ENCODE measurements at places on chromosomes 4 and X. TPM values are rescaled to one million over a fixed set of nuclear protein-coding genes. Genes with fewer than 3 reads are reported as not detected.

- no peak for DNase-seq
Observed at GRCh38 chr4:76690011-76690905, 207.7 kb downstream of the SOWAHB start.

The SPATA18 gene
- 0.48 TPM for total RNA-seq

GRCh38 chrX:39974270-39974669 is 123.5 kb downstream of the BCOR start:
- DNase-seq: no peak

GRCh38 chr4:109649872-109650271 is 53.4 kb downstream of the CASP6 start:
- no peak for DNase-seq

The SSX3 gene
- total RNA-seq: not detected

GRCh38 chr4:10321931-10322330 is 135.3 kb downstream of the ZNF518B start:
- no peak for DNase-seq

GRCh38 chr4:141127884-141128283 is 5.4 kb downstream of the RNF150 start:
- no peak for DNase-seq

The OTUD6A gene
- not detected for total RNA-seq

- no peak for DNase-seq
Observed at GRCh38 chrX:53241558-53241957, 16.6 kb upstream of the KDM5C start.

DNA sequence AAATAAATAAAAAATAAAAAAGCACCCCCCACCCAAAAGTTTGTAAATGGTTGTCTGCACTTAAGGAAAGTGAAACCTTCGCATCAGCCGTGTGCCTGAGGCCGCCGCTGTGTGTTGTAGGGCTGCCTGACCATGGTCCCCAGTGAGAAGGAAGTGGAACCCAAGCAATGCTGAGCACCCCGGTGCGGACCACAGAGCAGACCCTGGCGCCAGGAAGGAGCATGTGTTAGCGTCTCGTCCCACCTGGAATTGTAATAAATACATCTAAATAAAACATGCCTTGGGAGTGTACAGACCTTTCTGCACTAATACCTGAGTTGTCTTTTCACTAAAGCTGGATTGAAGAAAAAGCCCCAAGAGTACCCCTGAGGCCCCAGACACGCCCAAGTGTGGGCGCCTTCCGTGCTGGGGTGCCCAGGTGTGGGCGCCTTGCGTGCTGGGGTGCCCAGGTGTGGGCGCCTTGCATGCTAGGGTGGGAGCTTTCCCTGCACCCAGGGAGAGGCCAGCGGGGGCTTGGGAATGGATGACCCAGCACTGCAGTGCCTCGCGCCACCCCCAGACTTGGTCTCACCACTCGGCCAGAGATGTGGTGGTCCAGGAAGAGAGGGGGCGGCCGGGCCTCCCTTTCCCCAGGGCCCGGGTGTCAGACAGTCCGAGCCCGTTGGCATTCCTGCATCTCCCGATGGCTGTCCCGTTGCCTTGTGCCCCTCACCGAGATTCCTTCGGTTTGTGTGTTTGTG is 33.7 kb downstream of the HTT-AS start:
- no peak for DNase-seq

GRCh38 chrX:31497086-31497485 is 425.2 kb upstream of the FTHL17 start:
- DNase-seq: no peak

DNA sequence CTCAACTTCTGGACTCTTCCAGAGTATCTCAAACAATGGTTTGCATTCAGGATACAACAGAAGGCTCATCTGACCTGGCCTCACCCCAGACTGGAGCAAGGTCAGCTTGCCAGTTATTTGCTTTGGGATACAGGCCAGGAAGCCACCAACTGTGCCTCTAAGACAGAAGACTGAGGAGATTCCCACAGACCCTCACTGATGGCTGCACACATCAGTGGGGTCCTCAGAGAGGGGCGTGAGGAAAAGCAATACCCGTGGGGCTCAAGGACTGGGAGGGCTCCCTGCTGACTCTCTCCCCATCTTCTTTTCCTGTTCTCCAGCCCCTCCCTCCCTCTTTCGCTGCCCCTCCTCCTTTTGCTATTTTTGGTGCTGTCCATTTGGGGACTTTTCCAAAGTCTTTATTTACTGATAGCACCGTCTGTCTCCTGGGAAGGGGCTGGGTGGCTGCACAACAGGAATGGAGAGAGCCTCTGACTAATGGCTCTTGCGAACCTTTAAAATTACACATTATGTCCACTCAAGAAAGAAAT is 23.2 kb downstream of the RELL1 start:
- DNase-seq: no peak

DNA sequence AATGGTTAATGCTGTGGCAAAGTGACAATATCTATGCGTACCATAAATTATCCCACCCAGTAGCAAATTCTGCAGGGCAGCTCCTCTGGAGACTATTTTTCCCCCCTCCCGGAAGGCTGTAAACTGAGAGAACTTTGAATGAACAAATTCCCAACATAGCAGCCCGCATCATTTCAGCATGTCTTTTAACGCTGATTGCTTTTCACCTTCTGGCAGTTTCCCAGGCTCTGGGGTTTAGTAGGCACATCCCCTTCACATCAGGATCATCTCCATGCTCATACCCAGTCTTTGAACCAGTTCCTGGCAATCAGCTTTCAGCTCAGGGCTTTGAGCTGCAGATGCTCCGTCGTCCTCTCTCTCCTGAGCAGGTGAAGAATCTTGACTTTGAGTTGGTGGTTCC is 26.6 kb upstream of the WDR1 start:
- no peak for DNase-seq

DNA sequence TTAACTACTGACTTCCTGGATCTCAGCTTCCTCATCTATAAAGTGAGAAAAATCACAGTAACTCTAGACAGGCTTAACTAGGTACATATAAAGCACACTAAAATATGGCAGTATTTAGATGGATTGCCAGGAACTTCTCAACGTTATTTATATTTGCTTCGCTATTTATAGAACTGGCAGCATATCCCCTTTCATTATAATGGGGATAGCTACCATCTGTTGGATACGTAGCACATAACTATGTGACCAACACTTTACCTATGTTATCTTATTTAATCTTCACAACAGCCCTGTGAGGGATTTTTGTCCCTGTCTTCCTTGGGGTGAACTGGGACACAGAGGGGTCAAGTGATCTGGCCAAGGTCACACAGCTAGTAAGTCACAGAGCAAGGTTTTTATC is 64.6 kb downstream of the ENPEP start:
- DNase-seq: no peak

The SPANXN3 gene
- not detected for total RNA-seq

The ATP8A1 gene
- 18.7 TPM for total RNA-seq

DNA sequence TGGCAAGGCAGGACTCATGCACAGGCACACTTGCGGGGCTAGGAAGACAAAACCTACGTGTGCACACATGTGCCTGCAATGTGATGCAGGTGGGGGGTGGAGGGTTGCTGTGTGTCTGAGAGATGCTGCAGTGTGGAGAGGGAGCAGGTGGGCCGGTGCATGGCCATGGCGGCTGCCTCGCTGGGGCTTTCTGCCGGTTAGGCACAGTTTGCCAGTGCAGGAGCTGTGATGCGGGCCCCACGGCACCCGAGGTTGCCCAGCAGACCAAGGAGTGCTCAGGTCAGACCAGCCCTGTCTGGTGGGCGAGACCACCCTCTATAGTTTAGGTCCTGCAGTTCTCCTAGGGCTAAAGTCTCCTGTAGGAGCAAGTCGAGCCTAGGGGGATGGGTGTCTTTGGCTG is 4.4 kb upstream of the AFM start:
- DNase-seq: no peak

GRCh38 chrX:96538104-96538725 is 146.4 kb upstream of the DIAPH2 start:
- DNase-seq: no peak

The ZXDB gene
- total RNA-seq: 5.9 TPM

The IGSF1 gene
- not detected for total RNA-seq

GRCh38 chr4:150323406-150324325 is 245.4 kb downstream of the DCLK2 start:
- no peak for DNase-seq

- DNase-seq: no peak
Observed at GRCh38 chr4:21202959-21203358, 502.7 kb downstream of the PACRGL start.

Data from activated CD4-positive, alpha-beta memory T cell treated with anti-CD3 and anti-CD28 coated beads, Interleukin-2, amount 10 ng/mL, durations not matched to agents 7 days and 5 days (primary cell).